Anterior cingulate cortex (tissue), 58 donors: ENCODE measurements at places on chromosomes 7 and 10.
A peak's percentile ranks its signal among the peaks of the same experiment; 100 is the strongest.

DNA sequence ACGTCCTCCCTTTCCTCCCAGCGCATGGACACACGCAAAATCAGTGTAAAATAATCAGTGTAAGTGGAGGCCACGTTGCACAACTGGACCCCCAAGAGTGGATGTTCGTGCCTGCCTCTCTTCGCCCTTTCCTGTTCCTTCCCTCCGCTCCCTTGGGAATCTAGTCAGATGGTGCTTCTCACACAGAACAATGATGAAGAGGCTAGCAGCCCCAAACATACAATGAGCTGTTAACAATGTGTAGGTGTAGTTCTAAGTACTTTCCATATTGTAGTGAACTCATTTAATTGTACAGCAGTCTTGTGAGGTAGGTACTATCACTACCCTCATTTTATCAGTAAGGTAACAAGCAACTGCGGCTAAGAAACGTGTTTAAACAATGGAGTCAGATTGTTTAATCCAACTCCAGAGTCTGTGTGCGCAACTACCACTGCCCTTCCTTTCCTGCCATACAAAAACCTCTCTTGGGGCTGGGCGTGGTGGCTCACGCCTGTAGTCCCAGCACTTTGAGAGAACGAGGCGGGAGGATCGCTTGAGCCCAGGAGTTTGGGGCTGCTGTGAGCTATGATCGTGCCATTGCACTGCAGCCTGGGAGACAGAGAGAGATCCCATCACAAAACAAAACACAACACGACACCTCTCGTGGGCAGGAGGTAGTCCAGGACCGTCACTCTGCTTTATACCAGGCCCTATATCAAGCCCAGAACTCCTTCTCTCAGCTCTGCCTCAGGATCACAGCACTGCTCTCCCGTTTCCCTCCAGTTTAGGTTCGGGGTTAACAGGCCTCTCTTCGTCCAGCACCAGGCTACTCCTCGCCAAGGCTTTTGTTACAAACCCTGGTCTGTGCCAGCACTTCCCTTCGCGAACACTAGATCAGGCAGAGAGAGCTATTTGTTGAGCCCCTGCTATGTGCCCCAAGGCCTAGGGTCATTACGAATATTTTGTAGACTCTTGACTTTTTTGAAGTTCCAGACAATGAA, 1.1 kb downstream of the FKBP9 start:
- DNase-seq, result peak; percentile 13

GRCh38 chr7:4791738-4792536, 16.5 kb downstream of the AP5Z1 start:
- peak; percentile 58 for DNase-seq

- DNase-seq, result no peak
These were observed 85.6 kb downstream of the RNF216 start for GRCh38 chr7:5695727-5696345.

DNA sequence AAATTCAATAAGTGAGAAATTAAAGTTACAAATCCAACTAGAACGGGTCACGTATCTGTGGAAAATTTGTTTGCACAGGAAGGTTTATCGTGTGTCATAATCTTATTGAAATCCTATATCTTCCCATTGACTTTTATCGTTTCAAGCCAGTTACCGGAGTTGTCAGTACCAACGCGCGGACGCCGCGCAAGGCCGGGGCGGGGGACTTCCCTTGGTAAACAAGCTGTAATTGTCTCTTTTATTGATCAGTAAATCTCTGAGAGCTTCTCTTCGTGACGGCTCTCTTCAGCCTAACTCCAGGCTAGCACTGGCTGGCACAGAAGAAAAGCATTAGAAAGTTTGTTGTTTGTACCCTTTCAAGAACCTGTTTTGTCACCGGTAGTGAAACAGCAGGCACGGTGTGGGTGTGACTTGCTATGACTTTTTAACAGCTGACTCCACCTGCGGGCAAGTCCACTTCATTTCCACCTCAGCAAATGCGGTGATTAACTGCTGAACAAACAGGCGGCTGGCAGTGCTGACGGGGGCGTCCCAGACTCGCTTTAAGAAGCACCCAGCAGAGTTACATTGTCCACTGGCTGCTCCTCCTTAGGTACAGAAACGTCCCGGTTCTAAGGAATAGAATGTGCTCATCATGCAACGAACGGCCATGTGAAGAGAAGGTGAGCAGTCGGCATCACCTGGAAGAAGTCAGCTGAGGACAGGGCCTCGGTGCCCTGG, 215.8 kb downstream of the MAD1L1 start:
- no peak for DNase-seq

- DNase-seq, result no peak
These were observed 64.4 kb upstream of the CSTF2T start for GRCh38 chr10:51763746-51764145.

- DNase-seq, result no peak
These were observed 9.7 kb upstream of the GDF10 start for GRCh38 chr10:47290338-47290737.

GRCh38 chr7:155129186-155129585, 59.1 kb downstream of the HTR5A start:
- DNase-seq, result no peak

DNA sequence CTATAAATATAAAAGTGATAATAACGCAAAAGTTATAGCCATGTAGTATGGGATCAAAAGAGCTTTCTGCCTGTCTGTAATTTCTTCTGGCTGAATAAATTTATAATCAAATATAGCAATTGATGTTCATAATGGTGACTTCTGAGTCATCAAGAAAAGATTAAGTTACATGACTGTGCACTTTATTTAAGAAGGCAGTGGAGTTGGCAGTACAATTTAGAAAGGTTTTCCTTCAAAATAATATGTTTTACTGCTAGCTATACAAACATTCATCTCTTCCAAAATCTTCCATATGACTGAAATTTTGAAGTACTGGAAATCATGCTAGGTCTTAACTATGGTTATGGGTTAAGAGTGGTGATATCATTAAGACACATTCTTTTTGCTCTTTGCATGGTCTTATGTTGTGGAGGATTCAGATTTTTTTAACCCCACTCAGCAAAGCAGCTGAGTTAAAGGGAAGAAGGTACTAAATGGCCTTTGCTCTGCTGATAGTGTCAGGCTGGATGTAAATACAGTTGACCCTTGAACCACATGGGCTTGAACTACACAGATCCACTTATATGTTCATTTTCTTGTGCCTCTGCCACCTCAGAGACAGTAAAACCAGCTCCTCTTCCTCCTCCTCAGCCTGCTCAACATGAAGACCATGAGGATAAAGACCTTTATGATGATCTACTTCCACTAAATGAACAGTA, 323.6 kb downstream of the BBS9 start:
- no peak for DNase-seq

DNA sequence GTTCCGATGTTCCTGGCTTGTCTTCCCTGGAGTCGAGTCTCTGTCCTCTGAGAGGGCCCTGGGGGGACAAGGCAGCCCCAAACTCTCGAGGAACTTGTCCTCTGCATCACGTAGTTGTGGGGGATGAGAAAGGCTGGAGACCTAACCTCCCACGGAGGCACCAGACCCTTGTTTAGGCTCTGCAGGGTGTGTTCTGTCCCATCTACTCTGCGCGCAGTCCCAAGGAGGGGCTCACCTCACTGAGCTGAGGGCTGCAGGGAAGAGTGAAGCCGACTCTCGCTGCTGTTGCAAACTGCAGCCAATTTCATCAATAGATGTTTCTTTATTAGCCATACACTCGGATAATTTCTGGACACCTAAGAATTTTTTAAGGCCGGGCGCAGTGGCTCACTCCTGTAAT, 186.7 kb upstream of the ADARB2 start:
- DNase-seq, result no peak

DNA sequence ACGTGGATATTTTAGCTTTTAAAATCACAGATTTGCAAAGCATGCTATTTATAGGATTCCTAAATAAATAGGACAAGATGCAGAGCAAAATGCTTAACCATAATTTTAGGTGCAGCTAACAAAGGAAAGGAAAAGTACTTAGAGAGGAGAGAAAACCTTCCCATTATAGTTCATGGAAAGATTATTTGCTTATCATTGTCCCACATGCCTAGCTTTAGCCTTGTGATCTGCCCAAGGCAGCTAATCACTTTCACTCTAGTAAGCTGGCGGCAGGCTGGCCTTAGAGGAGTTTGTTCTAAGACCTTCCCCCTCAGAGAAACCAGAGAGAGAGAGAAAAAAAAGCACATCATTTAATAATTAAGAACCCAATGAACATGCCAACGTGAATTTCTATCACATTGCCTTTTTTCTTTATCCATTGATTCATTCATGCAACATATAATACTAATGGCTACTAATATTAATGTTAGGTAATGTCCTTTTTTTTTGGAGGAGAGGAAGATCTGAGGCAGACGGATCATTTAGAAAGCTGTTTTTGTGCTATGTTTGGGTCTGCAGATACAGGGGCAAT, 274.6 kb downstream of the ARL4A start:
- no peak for DNase-seq

DNA sequence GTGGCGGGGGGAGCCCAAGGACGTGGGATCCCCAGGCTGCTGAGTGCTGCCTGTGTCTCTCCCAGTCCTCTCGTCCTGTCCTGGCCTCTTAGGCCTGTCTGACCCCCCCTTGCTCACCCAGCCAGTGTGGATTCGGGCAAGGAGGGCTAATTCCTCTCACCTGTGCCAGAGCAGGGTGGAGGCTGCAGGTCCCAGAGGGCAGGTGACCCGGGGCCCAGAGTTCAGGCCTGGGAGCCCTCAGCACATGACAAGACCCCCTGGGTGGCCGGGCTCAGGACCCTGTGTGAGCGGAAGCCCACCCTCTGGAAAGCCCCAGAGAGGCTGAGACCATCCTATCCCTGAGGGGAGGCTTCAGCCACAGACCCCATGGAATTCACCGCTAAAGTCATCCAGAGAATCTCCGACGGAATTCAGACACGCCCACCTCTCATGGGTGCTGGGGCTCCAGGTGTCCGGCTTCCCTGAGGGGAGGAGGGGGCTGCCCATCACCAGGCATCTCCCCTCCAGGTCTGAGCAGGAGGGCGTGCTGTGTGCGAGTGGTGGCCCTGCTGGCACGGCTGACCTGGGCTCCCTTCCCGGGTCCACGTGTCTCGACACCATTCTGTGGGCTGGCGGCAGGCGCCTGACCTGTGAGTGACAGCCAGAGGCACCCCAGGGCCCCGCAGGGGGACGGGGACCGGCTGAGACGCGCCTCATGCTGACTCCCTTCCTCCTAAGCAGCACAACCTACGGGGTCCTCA, 5.0 kb downstream of the KNDC1 start:
- no peak for DNase-seq

DNA sequence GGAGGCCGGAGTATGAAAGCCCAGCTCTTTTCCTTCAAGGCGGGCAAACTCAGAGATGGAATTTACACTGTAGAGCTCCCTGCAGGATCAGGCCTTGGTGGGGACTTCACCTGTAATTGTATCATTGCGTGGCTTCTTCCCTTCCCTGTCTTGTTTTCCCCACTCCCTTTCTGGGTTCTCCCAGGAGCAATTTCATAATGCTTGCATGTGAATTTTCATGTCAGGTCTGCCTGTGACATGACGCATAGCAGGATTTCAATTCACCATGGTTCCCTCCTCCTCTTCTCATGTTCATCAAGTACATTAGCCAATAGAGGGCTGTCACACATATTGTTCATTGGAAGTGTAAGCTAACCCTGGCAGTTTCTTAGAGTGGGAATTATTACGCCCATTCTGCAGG, 197.7 kb downstream of the RPS24 start:
- DNase-seq, result no peak

DNA sequence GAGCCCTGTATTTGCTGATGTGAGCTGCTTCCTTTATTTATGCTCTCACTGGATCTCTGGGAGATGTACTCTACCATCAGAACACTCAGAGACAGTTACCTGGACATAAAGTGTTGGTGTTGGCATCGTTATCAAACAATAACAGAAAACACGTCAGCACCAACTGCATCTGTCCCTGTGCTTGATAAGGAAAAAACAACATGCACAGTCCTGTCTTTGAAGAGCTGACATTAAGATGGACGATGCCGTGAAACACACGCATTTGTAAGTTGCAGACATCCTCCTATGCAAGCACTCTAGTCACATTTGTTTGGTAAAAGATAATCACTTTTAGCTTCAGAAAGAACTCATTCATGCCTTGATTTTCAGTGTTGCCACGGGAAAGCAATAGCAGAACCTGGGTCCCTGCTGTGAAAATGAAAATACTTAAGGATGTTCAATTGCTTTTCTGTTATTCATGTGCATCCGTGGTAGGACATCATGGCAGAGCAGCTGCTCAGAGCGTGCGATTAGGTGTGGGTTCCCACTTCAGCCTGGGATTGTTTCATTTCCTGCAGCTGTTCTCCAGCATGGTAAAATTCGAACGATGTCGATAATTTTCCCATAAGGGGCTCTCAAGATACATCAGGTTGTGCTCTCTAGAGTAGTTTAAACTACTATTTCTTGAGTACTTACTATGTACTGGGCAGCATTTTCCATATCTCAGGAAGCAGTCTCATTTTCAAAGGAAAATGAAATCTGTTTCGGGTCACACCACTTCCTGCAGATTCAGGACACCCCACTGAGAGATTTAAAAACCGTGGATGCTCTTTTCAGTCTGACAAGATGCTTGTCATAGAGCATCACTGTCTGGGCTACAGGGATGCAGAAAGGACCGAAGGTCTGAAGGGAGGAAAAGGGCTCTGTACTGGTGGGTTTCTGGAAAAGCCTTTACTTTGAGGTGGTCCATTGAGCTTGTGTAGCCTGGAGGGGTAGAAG, 248.7 kb downstream of the CAMK1D start:
- no peak for DNase-seq

GRCh38 chr10:123886292-123886691, 5.3 kb downstream of the CPXM2 start:
- DNase-seq, result no peak

GRCh38 chr7:50721160-50721559, 61.5 kb downstream of the GRB10 start:
- no peak for DNase-seq

- no peak for DNase-seq
These were observed 98.0 kb downstream of the ARL4A start for GRCh38 chr7:12785473-12785872.
